ENCODE measurements at places on chromosomes 6 and 20.

GRCh38 chr6:15430931-15431405 is 185.1 kb downstream of the JARID2 start:
- no peak for DNase-seq

GRCh38 chr20:54494303-54495006 is 19.1 kb downstream of the DOK5 start:
- no peak for DNase-seq

DNA sequence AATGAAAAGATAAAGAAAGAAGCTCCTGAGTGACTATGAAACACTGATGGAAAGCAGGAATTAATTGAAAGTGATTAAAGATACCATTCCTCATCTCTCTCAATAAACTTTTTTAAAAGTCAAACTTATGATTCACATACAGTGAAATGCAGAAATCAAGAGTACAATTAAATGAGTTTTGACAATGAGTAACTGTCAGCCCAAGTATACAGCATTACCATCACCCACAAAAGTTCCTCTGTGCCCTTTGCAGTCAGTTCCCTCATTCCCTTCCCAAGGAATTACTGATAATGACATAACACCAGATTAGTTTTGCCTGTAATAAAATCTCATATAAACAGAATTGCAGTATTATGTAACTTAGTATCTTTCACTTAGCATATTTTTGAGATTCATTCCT is 44.5 kb downstream of the ATG5 start:
- DNase-seq: no peak

GRCh38 chr20:55067158-55067825 is 591.9 kb downstream of the DOK5 start:
- no peak for DNase-seq

DNA sequence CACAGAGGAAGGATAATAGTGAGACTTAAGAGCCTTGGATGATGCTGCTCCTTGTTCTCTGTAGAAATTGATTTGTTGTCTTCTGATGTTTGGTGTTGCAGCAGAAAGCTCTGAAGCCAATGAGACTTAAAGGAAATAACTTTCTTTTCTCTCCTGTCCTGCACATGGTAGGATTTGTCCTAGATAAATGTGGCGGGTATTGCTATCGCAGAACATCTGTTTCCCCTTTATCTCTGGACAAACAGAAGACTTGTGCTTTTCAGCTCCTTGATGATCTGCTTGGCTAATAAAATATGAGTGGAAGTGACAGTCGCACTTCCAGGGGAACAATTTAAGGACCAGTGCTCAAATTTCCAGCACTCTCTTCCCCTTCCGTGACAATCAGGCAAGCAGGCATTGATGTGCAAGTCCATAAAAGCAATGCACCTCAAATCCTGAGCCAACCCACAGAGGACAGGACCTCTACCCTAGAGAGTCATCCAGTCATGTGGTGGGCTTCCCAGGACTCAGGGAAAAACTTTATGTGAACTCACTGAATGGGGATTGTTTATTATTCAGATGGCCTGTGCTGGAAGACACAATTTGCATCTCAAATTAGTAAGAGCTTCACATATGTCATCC is 9.9 kb upstream of the NCR2 start:
- DNase-seq: no peak

DNA sequence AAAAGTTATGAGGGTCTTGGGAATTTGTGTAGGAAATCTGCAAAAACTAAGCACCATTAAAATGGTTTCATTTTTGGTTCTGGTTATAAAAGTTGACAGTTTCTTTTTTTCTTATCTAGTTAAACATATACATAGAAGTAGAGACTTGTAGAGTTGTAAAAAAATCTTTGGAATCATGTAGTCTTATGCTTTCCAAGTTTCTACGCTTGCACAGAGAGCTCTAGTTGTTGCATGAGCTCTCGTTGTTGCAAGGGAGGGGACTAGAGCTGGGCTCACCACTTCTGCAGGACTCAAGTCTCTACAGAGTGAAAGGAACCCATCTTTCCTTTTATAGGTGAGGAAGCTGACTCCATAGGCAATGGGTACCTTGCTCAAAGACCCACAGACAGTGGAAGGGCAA is 21.6 kb upstream of the CCN2 start:
- no peak for DNase-seq

DNA sequence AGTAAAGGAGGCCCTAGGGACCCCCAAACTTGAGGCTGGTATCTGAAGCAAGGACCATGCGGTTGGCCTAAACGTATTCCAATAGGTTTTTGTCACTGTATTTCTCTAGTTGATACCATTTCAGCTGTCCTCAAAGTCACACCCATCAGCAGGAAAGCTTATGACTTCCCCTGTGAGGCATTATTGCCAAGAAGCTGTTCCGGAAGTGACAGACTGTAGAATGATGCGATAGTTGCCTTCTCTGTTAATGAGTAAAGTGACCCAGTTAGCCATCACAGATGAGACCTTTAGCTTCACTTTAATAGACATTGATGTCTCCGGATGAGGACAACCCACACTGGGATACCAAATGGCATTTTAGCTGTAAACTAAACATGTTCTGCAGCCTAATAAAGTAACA is 147.9 kb downstream of the RNGTT start:
- no peak for DNase-seq

- DNase-seq: no peak
These were observed 627.5 kb downstream of the COL12A1 start for GRCh38 chr6:74578339-74578738.

GRCh38 chr6:125102891-125103290 is 50.7 kb upstream of the TPD52L1 start:
- no peak for DNase-seq

- DNase-seq: no peak
These were observed 207.8 kb downstream of the WDR27 start for GRCh38 chr6:169494038-169494437.

DNA sequence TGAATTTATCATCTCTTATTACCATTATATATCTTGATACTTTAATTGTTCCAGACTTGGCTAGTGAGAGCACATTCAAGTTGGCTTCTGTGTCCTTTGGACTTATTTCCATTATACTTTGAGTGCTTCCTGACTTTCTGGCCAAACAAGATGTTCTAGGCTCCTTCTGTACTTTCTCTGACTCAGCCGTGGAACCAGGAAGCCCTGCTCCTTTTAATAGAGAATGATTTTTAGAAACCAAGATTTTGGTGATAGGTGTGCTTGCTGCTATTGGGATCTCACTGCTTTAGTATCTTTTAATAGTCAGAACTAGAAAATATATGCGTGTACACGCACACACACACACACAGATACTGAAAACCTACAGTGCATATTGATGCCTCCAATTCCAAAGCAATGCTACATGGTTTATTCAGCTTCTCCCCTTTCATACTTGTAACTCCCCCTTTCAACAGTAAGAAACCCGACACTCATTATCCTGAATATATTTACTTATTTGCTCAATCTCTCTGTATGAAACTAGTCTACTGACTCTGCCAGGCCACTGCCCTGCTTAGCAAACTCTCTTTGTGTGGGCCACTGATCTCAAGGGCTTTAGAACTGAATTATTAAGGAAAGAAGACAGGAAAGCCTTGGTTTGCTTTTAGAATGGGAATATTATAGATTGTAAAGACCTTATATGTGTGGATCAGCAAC is 42.7 kb upstream of the EZR start:
- DNase-seq: no peak
